ENCODE measurements at places on chromosomes 5 and 9. TPM values are rescaled to one million over a fixed set of nuclear protein-coding genes. Genes with fewer than 3 reads are reported as not detected.

The APBA1 gene
- 0.11 TPM for total RNA-seq

The BTNL8 gene
- not detected for total RNA-seq

The WDR38 gene
- not detected for total RNA-seq

The CHSY3 gene
- not detected for total RNA-seq

The MOB3B gene
- total RNA-seq = 3.2 TPM

All from activated naive CD8-positive, alpha-beta T cell treated with anti-CD3 and anti-CD28 coated beads, Interleukin-2, amount 10 ng/mL, durations not matched to agents 7 days and 5 days (primary cell).